WTC11 (cell line): ENCODE measurements at places on chromosomes 7 and 10.
A peak's percentile ranks its signal among the peaks of the same experiment; 100 is the strongest.

DNA sequence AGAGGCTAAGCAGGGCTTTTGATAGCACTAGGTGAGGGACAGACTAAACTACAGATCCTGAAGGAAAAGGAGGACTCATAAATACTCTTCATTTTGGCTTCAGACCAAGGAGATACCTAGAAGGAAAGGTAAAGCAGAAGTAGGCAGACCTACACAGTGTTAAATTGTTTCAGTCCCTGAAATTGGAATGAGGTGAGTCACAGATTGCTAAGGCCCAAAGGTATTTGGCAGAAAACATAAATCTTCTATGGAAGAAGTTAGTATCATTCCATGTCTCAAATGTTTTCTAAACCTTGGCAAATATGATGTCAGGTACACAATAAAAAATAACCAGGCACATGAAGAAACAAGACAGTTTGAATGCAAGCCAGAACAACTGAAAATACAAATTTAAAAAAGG lies 30.0 kb downstream of the MTERF1 start:
- DNase-seq = no peak

DNA sequence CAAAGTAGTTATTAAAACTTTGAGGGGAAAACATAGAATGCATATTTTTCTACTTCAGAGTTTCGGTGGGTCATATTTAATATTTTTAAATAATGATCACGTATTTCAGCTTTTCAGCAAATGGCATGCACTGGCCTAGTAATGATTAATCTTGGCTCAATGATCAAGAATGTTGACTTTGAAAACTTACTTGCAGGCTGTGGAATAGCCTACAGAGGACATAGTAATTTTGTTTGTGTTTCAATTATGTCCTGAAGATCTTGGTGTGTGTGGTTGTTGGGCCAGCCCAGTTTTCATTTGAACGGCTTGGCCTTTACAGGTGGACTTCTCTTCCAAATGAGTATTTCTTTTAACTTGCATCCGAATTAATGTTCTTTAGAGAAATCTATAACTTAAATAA lies 35.1 kb downstream of the ADD3 start:
- no peak for DNase-seq

DNA sequence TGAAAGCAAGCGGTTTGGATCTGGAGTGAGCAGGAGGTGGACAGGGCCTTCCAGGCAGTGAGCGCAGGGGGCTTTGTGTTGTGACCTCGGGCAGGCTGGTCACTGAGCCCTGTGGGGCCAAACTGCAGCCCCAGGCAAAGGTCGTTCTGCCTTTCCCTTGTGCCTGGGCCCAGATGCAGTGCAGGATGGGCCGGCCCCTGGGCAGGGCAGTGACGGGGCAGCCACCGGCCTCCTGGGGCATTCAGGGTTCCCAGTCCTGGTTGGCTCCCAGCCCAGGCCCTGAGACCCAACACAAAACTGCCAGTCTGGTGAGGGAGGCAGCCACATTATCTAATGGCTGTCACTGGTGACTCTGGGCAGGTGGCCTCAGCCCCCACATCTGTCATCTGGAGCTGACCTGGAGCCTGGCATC lies 7.1 kb downstream of the ARPC1B start:
- no peak for DNase-seq

DNA sequence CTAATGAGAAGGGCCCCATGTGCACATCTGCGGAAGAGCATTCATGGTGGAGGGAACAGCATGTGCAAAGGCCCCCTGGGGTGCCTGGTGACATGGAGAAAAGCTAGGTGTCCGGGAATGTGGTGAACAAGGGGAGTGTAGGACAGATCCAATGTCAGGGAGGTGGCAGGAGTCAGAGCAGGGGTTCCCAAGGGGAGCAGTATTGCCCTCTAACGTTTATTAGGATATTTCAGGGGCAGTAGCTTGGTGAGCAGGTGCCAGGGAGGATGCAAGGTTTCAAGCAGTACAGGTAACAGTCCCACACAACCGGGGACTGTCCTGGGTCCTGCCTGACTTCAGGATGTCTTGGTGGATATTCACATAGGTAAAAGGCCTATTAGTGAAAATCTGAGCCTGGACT lies 209.6 kb downstream of the EMX2 start:
- DNase-seq = no peak

- no peak for DNase-seq
Observed at GRCh38 chr7:43803865-43804264, 45.4 kb downstream of the BLVRA start.

DNA sequence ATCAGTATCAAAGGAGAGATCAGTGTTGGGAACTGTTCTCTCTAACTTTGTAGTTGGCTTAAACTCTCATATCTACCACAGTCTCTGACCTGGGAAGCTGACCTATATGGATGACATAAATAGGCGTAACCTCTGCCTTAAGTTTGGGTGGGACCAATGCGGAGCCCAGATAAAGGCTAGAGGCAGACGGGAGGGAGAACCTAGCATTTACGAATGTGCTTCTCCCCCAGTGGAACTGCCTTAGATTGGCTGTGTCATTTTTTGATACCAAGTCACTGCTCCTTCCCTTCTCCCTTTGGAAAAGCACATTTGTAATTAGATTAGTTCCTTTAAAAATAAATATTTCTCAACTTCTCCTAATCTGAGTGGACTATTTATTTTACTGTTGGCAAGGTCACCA lies 23.7 kb upstream of the LRRN3 start:
- no peak for DNase-seq

- DNase-seq = no peak
Observed at GRCh38 chr10:56318816-56319215, 42.2 kb downstream of the ZWINT start.

GRCh38 chr10:33066558-33067236 lies 108.7 kb upstream of the ITGB1 start:
- no peak for DNase-seq

- DNase-seq = peak; percentile 65
Observed at GRCh38 chr7:53218730-53219504, 183.5 kb downstream of the POM121L12 start.

DNA sequence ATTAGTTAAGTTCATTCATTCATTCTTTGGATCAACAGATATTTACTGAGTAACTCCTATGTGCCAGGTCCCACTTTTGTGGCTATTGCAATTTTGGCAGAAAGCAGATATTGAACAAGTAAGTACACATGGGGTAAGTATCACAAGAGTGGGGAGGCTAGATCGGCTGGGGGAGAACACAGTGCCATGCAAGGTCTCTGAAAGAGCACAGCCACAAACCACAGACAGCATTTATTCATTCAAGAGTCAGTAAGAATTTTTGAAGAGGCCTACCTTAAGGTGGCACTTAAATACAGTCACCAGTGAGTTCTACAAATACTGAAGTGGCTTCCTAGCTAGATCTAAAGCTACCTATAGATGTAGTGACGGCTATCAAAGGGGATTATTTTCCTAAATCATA lies 304.2 kb downstream of the RNLS start:
- no peak for DNase-seq

DNA sequence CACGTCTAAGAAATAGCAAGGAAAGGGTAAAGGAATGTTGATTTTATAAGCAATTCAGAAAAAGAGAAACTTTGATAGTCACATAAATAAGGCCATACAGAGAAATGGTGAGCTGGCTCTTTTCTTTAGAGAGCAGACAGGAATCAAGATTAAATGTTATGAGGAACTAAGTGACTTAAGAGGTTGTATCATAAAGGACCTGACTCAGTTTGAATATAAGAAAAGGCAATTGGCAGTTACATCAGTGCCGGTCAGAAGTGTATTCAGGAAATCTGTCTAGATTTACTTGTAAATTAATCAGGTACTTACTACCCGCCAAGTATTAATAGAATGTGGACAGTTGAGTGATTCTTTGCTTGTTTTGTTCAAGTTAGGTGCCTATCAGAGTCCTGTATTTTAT lies 2.1 kb downstream of the MRPL32 start:
- DNase-seq = no peak

GRCh38 chr10:132542086-132542775 lies 4.6 kb downstream of the INPP5A start:
- peak; percentile 16 for DNase-seq

- no peak for DNase-seq
Observed at GRCh38 chr7:65971021-65971420, 11.0 kb downstream of the GUSB start.

GRCh38 chr7:471191-471865 lies 48.3 kb downstream of the PDGFA start:
- DNase-seq = peak; percentile 5
